ENCODE measurements at places on chromosomes 3 and 15. TPM values are rescaled to one million over a fixed set of nuclear protein-coding genes. Genes with fewer than 3 reads are reported as not detected.

- no peak for DNase-seq
Observed at GRCh38 chr15:56353740-56354139, 11.5 kb upstream of the TEX9 start.

The ADAMTS9 gene
- total RNA-seq = 72.1 TPM

The CD200 gene
- total RNA-seq = 0.92 TPM

- no peak for DNase-seq
Observed at GRCh38 chr3:171165499-171165921, 139.0 kb upstream of the SLC2A2 start.

GRCh38 chr3:184601576-184602371 lies 40.2 kb downstream of the EPHB3 start:
- no peak for DNase-seq

- DNase-seq = no peak
Observed at GRCh38 chr15:69058830-69059556, 44.5 kb downstream of the NOX5 start.

The NIPA2 gene
- 81.5 TPM for total RNA-seq

DNA sequence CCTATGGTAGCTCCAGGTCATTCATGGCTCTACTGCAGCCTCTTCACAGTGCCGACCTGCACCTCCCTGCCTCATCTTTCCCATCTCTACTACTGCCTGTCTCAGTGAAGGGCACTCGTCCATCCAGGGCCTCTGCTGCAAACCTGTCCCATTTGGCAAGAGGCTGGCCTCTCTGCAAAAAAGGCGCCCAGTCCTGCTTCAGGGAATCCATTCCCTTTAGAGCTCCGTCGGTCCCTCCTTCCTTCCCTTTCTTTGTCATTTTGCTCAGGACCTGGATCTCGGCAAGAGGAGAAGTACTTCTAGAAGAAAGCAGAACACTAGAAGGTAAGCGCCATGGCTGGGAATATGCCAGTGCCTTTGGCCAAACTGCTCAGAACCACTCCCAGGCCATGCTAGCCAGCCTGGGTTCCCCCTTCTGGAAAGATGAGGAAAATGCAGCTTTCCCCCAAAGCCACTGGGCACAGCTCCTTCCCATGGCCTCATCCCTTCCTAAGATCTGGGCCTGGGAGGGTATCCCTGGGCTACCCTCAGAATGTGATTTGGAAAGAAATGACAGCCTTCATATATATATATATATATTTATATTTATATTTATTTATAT lies 6.4 kb upstream of the ISL2 start:
- no peak for DNase-seq

The DAZL gene
- not detected for total RNA-seq

The PP2D1 gene
- total RNA-seq = not detected

GRCh38 chr3:170420307-170420821 lies 1.7 kb downstream of the CLDN11 start:
- no peak for DNase-seq

The APBA2 gene
- total RNA-seq = 53.5 TPM

The TRPM1 gene
- total RNA-seq = not detected

DNA sequence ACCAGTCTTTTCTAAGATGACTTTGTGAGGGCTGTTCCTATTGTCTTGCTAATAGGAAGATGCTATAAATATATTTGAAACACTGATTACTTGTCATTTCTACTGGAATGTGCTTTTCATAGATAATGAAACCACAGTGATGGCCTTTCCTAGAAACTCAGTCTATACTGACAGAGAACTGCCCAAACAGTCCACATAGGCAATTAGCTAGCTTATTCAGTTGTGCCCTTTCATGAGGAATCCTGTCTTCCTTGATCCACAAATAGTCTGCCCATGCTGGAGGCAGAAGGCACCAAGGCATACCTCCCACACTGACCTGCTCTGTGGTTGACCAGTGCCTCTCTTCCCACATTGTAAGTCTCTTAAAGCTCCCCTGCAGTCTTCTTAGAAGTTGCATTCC lies 135.9 kb downstream of the CMSS1 start:
- no peak for DNase-seq

DNA sequence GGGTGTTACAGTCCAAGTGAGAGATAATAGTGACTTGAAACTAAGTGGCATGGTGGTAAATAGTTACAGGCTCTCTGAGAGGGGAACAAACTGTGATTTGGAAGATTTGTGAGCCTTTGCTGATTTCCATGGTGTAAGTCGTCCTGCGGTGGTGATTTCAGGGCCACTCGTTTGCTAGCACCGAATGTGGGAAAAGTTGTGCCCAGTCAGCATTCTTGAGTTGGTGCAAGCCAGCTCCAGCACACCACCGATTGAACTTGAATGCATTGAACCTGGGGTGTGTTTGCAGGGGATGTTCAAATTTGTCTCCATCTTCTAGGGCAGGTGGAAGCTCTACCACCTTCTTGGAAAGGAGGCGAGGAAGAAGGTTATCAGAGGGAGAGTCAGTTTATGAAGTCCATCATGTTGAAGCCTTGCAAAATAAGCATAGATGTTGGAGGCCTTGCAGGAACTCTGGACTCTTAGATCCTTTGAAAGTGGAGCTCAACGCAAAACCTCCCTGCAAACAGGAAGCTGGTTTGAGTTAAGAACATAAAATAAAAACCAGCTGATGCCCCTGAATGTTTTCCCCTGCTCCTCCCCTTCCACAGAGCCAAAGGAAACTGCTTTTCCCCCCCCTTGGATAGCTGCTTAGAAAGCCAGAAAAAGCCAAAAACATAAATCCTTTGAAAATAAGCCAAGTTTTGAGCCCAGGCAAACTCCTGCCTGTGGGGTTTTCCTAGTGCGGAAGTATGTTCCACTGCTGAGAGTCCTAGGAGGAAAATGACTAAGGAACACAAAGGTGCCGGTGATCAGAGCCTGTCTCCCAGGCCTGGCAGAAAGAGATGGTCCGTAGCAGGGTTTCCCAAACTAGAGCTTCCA lies 21.9 kb downstream of the MAPKBP1 start:
- no peak for DNase-seq

DNA sequence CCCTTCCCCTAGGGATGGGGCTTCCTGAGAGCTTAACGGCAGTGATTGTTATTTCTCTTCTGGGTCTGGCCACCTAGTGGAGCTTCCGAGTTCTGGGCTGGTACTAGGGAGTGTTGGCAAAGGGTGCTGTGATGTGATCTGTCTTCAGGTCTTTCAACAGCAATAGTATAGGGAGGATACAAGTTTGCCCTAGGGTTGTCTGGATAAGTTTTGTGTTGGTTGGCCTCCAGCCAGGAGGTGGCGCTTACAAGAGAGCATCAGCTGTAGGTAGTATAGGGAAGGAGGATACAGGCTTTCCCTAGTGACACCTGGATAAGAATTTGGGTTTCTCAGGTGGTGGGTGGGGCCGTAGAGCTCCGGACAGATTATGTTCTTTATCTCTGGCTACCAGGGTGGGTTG lies 19.2 kb upstream of the CPOX start:
- DNase-seq = no peak

DNA sequence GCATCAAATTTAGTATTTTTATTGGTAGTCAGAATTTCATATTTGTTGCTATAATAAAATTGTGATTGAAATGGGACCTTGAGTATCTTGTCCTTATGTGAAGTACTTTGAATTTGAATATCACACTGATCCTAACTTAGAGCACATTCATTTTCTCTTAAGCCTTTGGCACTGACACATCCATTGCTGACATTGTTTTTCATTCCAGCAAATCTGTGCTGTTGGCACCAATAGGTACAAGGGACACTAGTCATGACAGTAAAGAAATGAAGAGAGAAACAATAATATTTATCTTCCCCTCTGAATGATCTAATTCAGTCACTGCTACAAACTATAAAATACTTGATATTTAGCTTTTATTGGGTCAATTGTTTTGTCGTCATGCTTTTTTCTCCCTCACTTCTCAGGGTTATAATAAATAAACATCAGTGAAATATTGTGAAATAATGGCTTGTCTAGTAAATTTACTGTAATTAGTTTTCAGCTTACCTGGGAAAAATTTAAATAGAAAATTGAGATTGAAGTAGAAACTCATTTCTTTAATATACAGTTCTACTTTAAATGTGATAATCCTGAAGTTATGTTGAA lies 166.8 kb upstream of the MLF1 start:
- DNase-seq = no peak

DNA sequence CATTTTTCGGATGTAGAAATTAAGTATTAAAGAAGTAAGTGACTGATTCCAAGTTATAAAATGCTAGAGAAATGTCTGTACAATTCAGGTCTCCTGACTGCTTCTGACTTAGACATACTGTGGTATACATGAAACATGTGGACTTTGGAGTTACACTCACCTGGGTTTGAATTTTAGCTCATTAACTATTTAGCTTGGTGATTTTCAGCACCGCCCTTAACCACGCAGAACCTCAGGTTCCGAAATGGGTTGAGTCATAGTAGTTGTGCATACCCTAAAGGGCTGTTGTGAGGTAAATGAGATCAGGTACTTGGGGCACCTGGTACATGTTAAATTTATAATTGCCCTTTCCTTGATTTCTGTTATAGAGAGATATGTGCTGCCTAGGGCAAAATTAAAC lies 32.9 kb upstream of the UTS2B start:
- no peak for DNase-seq

DNA sequence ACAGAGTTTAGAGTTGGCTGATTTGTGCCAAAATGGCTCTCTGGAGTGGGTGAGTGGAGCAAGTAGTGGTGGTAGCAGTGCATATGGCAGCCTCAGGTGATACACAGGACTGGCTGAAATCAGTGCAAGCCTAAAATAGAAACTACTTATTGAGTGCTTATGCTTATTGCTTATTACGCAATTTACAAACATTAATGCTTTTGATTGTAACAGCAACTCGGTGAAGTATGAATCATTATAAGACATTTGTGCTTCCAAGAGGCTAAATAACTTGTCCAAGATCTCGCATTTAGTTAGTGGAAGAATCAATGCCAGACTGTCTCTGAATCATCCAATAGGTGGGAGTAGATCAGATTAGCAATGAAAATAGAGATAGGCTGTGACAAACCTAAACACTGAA lies 353.8 kb downstream of the NAALADL2 start:
- DNase-seq = no peak

The TIMP4 gene
- total RNA-seq = not detected

All from glomerular endothelial cell (primary cell).